ENCODE measurements at places on chromosomes 12 and 14.
A peak's percentile ranks its signal among the peaks of the same experiment; 100 is the strongest.

DNA sequence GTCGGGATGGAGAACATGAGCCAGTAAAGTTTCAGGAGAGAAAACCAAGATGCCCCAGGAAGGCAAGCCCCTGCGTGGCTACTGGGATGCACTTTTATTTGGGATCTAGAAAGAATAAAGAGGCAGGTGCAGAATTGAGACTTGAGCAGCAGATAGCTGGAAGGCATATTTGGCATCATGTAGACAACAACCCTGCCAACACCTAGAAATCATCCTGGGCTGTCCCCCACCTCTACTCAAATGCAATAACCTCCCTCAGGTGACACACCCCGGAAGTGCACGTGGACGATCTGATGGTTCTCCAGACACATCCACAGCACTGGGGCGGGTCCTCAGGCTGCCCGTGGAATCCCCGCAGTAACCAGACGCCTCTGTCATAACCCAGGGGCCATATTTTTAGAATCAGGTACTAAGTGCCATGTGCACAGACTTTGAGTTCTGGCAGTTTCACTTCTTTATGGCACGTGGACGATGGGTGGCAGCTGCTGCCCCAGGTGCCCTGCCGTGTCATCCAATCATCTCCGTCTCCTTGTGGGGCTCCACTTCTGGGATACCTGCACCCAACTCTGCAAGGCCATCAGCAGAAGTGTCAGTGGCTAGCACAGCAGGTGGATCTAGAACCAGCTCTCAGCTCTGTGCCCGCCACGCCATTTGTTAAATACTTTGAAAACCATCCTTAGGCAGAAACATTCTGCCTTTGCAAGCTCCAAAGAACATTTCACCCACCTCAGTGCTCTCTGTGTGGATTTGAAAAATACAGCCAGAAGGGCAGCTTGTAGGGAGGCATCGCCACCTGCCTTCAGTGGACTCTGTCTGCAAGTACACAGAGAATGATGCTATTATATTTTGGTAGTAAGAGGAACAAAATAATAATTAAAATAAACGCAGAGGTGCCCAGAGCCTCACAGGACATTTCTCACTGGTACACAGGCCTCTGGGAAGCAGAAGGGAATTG lies 771.7 kb upstream of the TMEM132C start:
- DNase-seq = no peak

DNA sequence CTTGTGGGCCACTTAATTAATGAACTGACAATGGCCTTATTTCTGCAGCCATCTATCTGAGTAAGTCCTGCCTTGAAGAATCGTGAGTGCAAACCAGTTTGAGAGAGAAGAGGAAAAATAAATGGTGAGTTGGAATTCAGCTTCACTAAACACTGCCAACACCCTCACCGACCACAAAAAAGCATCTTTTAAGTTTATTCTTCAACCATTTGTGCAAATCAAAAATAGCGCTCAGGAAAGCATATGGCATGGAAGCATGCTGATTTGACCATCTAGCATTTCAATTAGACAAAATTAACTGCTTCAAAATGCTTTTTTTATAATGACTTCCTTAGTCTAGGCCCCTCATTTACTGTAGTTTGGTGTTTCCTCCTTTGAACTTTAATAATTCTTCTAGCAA lies 294.0 kb downstream of the PPFIA2 start:
- no peak for DNase-seq

GRCh38 chr12:15629761-15630160 lies 159.4 kb downstream of the EPS8 start:
- DNase-seq = no peak

DNA sequence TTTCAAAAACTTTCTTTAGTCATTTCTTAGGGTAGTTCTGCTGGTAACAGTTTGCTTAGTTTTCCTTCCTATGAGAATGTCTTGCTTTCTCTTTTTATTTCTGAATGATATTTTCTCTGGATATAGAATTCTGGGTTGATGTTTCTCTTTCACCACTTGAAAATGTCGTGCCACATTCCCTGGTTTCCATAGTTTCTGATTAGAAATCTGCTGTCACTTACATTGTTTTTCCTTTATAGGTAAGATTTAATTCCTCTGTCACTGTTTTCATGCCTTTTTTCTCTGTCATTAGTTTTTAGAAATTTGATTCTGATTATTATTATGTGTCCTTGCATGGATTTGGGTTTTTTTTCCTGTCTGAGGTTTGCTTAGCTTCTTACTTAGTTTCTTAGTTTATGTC lies 77.3 kb upstream of the PCNX4 start:
- no peak for DNase-seq

DNA sequence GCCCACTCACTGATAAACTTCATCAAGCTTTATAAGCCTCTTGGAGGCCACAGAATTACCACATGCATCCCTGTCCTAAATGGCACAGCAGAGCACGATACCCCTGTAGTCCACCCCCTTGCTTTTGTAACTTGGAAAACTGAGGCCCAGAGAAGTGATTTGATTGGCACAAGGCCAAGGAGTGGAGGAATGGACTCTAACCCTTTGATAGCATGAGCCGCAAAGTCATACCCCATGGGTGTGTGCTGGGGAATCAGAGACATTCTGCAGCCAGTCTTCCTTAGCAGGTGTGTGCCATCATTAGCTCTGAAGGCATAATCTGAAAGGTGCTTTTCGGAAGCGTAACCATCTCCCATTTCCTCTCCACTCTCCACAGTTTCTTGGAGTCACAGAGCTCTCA lies 28.5 kb upstream of the PWP1 start:
- no peak for DNase-seq

- DNase-seq = no peak
These were observed 359.8 kb downstream of the FOXG1 start for GRCh38 chr14:29126361-29126760.

DNA sequence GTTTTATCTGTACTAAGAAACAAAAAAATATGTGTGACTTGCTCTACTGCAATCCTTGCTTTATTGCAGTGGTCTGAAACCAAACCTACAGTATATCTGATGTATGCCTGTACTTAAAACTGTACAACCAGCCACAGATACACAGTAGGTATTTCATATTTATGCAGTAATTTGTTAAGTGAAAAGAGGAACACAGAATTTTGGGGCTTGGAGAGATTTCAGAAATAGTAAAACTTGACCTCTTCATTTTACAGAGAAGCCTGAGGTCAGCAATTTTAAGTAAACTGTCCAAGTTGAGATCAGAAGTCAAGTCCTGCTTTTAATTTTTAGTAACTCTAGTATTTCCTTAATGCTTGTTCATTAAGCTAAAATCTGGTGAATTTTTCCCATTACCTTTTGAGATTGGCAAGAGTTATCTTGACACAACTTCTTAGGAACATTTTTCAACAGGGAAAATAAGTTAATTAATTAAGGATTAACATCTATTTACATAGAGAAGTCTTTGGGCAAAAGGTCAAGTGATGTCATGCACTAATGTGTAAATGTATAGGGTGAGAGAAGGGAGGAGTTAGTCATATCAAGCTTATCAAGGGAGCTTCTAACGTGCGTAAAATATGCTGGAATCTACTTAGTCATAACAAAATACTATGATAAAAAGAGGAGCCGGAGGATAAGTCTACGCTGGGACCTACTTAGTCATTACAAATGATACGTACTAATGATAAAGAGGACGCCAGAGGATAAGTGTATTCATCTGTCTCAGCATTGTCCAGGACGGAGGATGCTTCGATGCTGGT lies 66.0 kb upstream of the GTF2A1 start:
- no peak for DNase-seq

DNA sequence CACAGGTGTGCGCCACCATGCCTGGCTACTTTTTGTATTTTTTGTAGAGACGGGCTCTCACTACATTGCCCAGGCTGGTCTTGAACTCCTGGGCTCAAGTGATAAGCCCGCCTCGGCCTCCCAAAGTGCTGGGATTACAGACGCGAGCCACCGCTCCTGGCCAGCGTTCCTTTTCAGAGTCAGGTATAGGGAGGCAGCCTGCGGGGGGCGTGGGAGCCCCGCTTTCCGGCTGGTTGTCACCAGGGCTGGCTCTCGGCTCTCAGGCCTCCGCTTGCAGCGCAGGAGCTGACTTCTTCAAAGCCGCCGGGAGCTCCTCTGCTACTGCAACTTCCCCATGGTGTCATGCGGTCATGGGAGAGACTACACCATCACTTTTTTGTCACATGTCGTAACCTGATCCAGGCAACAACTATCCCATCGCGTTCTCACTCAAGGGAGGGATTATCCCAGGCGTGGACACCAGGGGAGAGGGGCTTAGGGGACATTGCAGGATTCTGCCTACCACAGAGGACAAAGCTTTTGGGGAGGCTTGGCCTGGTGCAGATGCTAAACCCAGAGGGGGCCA lies 129.4 kb downstream of the SCARB1 start:
- no peak for DNase-seq

GRCh38 chr14:50452979-50453705 lies 56.5 kb upstream of the CDKL1 start:
- peak; percentile 91 for DNase-seq

DNA sequence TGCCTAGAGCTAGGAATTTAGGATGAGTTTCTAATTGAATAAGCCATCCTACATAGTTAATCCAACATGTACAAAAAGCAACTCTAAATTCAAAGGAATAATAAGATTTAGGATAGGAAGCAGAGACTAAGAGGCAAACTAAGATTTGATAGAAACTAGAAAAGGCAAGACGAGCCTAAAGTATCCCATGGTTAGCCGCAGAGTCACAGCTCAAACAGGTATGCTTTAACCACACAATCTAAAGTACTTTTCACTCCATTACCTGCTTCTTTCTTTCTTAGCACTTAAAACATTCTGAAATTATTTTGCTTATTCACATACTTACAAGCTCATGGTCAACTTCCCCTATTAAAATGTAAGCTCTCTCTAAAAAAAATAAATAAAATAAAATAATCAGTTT lies 51.8 kb downstream of the OTOGL start:
- no peak for DNase-seq

GRCh38 chr14:66498311-66498710 lies 9.6 kb upstream of the GPHN start:
- DNase-seq = no peak

DNA sequence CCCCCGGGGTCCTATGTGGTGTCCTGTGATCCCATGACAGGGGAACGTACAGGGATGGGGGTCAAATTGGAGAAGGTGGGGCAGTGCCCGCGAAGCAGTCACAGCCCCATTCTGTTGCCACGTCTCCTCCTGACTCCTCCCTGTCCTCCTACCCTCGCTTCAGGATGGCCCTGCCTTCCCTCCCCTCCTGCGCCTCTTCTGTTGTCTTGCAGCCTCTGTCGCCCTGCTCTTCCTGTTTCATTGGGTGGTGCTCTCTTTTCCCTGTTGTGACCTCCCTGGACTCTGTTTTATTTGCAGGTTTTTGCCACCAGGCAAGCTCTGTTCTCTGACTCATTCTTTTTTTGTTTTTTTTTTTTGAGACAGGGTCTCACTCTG lies 18.7 kb downstream of the CABP1 start:
- DNase-seq = no peak

DNA sequence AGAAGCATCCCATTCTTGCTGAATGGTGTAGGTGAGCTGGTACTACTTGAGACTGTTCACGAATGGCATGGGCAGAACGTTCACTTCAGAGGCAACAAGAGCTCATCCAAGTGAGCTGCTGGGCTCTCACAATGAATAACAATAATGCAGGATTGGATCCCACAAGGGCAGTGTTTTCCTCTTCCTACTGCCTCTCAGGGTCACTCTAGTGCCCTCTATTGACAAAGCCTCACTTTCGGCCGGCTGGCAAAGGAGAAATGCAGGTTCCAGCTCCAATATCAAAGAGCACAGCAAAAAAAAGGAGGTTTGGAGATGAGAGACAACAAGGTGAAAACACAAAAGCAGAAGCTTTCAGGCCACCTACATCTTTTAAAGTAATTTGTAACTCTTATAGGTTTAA lies 74.6 kb upstream of the MYF6 start:
- peak; percentile 27 for DNase-seq

- peak; percentile 62 for DNase-seq
These were observed 2.4 kb downstream of the DHRS2 start for GRCh38 chr14:23638414-23639047.

Measured in kidney tubule cell (primary cell).